ENCODE measurements at places on chromosomes 3 and 15.

GRCh38 chr3:34109846-34110245 lies 311.4 kb downstream of the PDCD6IP start:
- no peak for DNase-seq

GRCh38 chr3:185981621-185982020 lies 43.8 kb upstream of the TRA2B start:
- no peak for DNase-seq

DNA sequence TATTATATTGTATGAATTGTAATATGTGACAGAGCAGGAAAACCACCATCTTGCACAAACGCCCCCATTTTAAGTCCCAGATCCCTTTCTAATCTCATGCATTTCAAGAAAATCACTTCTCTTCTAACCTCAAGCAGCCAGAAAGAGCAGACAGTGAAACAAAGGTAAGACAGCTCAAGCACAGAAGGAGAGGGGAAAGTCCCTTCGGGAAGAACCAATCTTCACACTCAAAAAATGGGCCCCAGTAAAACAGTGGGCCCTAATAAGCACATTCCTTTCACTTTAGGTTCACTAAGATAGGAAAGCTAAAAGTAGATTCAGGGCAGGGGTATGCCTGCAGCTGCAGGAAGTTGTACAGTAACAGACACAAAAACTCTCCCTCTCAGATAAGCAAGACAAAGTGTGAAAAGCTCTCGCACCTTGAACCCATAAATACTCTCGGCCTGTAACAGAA lies 1268.7 kb downstream of the SI start:
- DNase-seq, result no peak

- DNase-seq, result no peak
These were observed 69.1 kb downstream of the MAGEF1 start for GRCh38 chr3:184642631-184643285.

DNA sequence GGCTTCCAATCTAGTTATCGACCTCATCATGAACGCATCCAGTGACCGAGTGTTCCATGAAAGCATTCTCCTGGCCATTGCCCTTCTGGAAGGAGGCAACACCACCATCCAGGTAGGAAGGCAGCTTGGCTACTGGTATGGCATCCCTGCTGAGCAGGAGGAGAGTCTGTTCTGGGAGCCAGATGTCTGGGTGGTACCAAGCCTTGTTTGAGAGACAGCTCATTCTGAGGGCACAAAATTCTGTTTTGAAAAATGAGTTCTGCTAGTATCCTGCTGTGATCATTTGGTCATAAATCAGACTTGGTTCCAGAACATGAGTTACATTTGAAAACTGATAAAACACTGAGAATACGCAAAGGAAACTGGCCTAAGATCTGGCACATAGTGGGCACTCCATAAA lies 242.1 kb downstream of the ITPR1 start:
- DNase-seq, result no peak

DNA sequence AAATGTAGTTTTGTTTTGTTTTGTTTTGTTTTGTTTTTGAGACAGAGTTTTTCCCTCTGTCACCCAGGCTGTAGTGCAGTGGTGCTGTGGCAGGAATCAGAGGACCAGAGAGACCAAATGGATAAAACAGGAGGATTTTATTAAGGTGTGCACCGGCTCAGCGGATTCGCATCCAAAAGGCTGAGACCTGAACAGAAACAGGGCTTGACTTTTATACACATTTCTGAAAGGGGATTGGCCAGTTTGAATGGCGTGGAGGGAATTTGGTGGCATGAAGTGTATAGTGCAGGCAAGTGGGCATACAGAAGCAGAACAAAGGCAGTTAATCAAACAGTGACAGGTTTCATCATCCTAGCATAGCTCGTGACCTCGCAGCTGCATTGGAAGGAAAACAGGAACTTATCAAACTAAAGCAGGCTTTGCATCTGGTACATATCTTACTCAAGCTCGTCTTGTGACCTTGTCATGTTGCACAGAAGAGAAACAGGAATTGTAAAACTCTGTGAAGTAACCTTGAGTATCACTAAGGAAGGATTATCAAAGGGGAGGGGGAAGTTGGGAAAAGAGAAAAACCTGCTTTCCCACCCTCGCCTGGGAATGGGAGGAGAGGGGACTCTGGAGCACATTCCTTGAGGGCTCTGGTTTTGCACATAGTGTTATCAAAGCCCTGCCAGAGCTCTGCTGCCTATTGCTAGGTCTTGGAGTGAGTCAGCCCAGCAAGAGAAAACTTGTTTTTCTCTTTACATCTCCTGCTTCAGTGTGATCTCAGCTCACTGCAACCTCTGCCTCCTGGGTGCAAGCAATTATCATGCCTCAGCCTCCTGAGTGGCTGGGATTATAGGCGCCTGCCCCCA lies 38.5 kb downstream of the C3orf62 start:
- no peak for DNase-seq

DNA sequence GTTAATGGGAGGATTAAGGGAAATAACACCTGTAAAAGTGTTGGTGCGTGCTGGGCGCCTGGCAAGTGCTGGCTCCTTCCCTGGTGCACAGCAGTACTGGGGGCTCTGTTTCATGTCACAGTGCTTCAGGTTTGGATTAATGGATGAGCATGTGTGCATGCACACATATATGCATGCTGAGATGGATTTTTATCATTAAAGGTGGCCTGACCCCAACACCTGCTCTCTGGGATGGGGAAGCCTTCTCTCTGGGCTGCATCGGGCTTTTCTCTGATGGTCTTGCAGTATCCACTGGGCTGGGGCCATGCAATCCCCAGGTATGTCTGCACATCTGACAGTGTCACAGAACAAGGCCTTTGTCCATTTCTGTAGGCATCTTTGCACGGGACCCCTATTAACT lies 127.5 kb upstream of the PLXNA1 start:
- DNase-seq, result no peak

GRCh38 chr3:11010426-11011165 lies 18.0 kb downstream of the SLC6A1 start:
- DNase-seq, result no peak

DNA sequence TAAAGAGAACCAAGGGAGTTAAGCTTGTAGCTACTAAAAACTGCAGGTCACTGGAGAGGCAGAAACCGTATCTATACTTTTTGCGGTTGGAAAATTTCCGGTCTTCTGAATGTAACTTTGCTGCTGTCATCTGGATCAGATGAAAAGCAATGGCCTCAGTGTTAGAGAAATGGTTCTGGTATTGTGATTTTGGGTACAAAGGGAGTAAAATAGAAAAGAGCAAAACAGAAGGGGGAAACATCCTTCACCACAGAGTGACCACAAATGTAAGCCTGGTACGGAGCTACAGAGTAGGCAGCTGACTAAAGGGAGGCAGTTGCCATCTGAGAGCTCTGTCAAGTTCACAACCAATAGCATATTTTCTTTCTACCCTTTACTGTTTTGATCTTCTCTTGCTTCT lies 5.6 kb downstream of the CD96 start:
- no peak for DNase-seq

GRCh38 chr15:73078722-73079121 lies 26.5 kb downstream of the NEO1 start:
- no peak for DNase-seq

- no peak for DNase-seq
These were observed 53.1 kb downstream of the PHC3 start for GRCh38 chr3:170128259-170128976.

GRCh38 chr15:82611348-82611747 lies 35.8 kb downstream of the CPEB1 start:
- no peak for DNase-seq

DNA sequence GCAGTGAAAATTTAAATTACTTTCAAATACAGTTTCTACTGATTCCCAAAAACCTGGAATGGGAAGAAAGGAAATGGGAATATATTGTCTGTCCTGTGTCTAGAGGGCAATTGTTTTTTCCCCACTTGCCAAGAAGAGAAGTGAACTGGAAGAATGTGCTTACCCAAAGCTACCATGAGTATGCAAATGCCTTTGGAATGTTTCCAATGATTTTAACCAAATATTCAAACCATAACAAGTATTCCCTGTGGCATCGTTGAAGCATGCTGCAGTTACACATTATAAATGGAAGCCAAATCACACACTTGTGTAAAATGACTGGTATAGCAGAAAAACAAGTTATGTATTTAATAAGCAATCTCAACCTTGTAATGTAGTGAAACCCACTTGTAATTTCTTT lies 368.2 kb downstream of the GBE1 start:
- DNase-seq, result no peak

GRCh38 chr3:99242271-99242670 lies 340.8 kb upstream of the DCBLD2 start:
- no peak for DNase-seq

GRCh38 chr3:53361852-53362251 lies 14.5 kb upstream of the DCP1A start:
- DNase-seq, result no peak

GRCh38 chr3:29511701-29512100 lies 230.8 kb downstream of the RBMS3 start:
- DNase-seq, result no peak

DNA sequence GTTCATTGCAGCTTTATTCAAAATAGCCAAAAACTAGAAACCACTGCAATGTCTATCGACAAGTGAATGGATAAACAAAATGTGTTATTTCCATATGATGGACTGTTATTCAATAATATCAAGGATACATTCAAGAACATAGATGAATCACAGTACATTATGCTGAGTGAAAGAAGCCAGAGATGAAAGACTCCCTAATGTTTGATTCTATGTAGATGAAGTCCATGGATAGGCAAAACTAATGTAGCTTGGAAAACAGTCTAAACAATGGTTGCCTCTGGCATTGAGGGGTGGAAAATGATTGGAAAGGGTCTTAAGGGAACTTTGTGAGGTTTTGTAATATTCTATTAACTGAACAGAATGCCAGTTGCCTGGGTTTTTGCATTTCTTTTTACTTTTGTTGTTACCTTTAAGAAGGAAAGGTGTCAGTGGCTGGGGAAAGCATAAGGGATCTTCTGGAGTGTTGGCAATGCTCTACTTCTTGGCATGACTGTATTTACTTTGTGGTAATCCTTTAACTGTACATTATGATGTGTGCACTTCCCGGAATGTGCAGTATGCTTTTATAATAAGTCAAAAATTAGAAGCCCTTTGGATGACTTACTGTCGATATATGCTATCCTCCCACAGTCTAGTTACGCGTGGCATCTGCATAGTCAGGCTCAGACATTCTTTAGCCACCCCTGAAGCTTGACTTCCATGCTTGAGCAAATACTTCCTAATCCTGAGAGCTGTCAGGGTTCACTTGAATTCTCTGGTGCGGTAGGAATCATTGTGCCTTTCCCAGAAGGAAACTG lies 20.5 kb upstream of the ATP10A start:
- DNase-seq, result no peak

DNA sequence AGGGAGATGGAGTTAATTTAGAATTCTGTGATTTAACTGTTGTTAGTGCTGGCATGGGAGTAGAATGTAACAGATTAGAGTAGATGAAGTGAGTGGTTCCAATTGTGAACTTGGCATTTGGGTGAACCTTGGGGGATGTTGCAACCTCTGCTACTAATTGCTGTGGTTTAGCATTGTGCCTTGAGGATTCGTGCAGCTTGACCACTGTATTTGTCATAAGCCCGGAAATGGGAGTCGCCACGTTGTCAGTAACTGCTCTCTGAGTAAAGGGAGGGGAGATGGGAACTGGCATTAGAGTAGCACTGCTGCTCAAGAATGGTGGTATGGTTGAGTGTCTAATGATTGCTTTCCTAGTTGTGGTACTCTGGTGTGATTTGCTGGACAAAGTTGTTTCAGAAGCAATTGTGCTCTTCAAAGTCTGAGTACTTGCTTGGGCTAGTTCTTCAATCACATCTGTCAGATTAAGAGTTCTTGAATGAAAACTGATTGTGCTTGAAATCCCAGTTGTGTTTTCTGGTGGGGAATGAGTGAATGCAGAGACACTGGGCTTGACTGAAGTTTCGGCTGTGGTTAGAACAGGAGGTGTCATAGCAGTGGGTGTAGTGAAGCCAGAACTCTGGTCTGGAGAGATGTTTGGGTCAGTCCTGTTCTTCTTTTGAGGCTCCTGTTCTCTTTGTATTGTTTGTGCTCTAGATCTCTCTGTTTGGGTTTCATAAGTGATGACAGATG lies 15.4 kb downstream of the IGSF10 start:
- DNase-seq, result no peak

DNA sequence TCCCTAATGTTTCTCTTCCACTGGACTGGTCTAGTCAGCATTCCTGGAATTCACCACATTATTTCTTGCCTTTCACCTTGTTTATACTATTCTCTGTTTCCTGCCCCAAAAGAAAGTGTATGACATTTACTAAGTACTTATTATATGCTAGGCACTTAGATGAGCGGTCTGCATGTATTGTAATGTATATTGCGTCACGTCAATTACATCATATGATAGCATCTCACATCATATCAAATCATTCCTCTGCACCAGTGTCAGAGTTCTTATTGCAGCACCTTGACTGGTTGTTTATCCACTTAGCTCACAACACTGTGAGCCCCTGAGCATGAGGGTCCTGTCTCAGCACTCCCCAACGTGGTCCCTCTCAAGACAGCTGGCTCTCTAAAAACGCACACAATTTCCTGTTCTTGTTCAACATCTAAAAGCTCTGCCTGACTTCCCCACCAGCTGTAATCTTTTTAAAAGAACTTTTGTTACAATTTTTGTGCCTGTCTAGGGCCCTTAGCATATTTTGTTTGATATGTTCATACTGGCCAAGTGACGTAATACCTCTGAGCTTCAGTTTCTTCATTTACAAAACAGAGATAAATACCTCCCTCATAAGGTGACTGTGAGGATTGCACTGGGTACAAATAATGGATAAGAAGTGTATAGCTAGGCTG lies 58.8 kb downstream of the ARHGAP31 start:
- no peak for DNase-seq

DNA sequence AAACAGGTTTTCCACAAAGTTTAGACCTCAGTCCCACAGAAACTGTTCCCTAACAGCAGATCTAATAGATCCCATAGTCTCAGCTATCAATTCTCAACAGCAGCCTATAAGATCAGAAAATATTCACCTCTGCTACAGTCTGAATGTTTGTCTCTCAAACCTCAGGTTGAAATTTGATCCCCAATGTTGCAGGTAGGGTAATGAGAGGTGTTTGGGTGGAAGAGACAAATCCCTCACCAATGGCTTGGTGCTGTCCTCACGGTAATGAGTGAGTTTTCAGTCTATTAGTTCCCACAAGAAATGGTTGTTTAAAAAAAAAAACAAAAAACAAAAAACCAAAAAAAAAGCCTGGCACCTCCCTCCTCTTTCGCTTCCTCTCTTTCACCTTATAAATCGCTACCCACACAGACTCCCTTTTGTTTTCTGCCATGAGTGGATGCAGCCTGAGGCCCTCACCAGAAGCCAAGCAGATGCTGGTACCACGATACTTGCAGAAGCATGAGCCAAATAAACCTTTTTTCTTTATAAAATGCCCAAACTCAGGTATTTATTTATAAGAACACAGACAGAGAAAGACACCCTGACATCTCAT lies 14.2 kb downstream of the ZNF280D start:
- no peak for DNase-seq

Measured in stimulated activated CD4-positive, alpha-beta T cell treated with anti-CD3 and anti-CD28 coated beads, Interleukin-12 subunit alpha, Interleukin-12 subunit beta, amount 100 ng/mL, for 24 hours (primary cell).